ENCODE measurements at places on chromosomes 12 and 14.

DNA sequence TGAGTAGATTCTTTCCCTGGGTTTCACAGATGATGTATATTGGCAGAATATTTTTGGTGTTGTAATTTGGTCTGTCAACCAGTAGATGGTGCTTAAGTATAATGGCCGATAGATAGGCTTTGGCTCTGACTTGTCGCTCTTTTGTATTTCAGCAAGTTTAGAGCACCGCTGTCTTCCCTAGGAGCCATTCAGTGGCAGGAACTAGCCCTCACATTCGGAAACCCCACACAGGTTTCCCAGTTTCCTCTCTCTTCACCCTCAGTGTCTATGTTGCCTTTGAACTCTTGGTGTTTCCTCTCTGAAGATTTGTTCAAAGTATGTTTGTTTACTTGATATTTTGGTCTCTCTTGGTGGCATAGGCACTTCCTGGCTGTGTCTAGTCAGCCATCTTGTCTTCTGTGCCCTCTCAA, 102.2 kb downstream of the GPHN start:
- no peak for DNase-seq

DNA sequence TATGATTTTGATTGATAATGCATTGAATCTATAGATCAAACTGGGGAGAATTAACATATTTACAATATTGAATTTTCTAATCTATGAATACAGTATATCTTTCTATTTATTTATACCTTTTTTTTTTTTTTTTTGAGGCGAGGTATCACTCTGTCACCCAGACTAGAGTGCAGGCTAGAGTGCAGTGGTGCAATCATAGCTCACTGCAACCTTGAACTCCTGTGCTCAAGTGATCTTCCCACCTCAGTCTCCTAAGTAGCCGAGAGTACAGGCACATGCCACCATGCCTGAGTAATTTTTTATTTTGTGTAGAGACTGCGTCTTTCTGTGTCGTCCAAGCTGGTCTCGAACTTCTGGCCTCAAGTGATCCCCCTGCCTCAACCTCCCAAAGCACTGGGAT, 20.4 kb downstream of the LTBR start:
- no peak for DNase-seq

DNA sequence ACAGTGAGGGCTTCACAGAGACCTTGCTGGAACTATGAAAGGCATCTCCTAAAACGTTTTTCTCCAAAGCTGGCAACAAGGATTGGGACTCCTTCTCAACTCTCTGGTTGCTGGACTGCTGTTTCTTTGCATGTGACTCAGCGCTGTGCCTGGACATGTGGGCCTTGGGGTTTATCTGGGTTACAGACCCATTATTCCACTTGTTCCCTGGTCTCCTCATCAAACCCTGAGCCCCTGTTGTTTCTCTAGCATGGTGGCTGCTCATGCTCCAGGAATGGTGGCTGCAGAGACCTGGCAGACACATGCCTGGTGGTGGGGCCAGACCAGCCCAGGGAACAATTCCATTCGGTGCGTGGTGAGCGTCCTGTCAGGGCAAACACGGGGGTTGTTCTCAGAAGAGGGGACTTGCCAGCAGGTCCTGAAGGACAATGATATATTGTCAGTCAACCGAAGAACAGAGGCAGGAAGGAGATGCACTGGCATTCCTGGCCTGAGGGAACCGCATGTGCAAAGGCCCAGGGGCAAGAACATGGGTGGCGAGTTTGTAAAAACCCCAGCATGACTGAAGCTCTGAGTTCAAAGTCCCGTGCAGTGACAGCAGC, 320.1 kb upstream of the RTL1 start:
- no peak for DNase-seq

GRCh38 chr12:108731866-108732461, 646 bp upstream of the CORO1C start:
- peak; percentile 97 for DNase-seq

- DNase-seq: no peak
These were observed 663 bp downstream of the ANKRD33 start for GRCh38 chr12:51888316-51889215.

DNA sequence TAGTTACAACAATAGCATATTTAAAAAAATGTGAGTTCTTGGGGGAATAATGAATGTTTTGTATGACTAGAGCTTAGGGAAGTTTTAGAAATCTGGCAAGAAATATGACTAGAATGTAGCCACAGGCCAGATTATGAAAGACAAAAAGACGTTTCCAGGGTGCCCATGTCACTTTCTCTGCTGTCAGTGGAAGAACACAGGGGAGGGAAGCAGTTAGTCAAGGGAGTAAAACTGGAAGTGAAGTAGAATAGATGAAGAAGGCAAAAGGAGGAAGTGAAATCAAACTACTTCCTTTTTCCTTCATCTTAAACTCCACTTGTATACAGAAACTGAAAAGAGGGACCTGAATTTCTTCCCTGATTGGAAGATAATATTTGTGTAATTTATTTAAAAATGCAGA, 81.2 kb upstream of the ATP2B1 start:
- no peak for DNase-seq

DNA sequence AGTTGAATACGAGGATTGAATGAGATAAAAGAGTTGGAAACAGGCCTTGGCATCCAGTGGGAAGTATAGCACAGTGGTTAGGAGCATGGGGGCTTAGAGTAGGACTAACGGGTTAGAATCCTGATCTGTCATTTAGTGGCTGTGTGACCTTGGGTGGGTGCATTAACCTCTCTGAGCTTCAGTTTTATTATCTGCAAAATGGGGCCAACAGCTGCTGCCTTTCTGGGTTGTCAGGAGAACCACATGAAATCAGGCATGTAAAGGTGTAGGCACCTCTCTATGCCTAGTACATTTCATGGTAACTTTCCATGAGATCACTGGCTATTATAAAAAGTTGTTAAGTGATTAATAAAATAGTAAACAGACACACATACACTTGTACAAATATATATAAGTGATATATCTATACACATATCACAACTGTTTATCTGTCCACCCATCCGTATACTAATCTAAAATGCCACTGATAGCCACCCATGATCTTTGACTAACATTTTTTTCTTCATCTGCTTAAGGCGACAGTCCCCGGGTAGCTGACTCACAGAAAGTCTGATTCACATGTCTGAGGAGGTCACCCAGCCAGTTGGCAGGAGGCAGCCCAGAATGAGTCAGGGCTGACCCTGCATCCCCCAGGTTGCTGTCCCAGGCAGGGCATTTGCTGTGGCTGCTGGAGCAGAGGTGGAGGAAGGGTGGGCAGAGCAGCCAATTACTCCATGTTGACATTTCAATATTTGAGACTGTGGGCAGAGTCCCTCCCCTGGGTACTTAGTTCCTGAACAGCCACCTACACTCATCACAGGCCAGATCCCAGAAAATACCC, 125.6 kb upstream of the NOS1 start:
- peak; percentile 37 for DNase-seq

All from fibroblast of skin of right quadriceps (primary cell).